NCI-H2227 treated with DMSO at 0.1 percent for 48 hours (cell line): ENCODE measurements at places on chromosomes 2 and 18.

DNA sequence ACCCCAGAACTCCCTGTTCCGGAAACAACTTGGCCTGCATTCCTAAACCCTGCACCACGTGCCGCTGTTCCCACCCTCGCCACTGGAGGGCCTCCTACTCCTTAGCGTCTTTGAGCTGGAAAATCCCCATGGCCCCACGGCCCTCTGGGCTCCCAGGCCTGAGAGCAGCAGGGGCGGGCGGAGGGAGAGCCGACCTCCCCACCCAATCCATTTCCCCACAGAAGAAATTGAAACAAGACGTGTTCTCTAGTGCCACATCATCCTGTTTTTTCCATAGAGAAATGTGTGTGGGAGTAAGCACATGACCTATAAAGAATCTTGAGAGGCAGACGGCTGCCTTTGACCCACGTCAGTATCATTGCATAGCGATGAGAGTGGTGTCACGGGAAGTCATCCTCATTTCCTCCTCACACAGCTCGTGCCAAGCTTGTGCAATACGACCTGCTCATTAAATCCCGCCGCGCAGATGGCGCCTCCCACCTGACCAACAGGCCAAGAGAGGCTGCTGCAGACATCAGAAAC lies 79.2 kb downstream of the LAMA1 start:
- no peak for DNase-seq

- DNase-seq, result no peak
These were observed 337.5 kb downstream of the GULP1 start for GRCh38 chr2:188628989-188629752.

- no peak for DNase-seq
These were observed 58.7 kb downstream of the C18orf54 start for GRCh38 chr18:54416436-54416835.

DNA sequence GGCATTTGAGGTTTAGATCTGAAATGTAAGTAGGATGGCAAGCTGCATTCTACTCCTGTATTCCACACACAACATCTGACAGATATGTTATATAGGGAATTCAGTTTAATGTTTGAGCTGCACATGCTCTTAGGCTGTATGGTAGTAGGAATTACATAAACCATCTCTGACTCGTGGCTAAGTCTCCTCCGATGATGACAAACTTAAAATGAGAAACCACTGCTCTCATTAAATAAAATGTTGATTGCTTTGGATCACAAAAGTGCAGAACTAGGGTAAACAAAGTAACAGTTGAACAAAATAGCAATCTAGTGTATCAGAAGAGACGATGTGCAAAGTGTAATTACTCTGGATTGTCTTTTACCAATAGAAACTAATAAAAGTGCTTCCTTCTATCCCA lies 50.1 kb upstream of the WDR75 start:
- no peak for DNase-seq

GRCh38 chr18:78411539-78411938 lies 568.1 kb upstream of the SALL3 start:
- DNase-seq, result no peak

GRCh38 chr2:99640635-99641151 lies 150.9 kb upstream of the REV1 start:
- no peak for DNase-seq

DNA sequence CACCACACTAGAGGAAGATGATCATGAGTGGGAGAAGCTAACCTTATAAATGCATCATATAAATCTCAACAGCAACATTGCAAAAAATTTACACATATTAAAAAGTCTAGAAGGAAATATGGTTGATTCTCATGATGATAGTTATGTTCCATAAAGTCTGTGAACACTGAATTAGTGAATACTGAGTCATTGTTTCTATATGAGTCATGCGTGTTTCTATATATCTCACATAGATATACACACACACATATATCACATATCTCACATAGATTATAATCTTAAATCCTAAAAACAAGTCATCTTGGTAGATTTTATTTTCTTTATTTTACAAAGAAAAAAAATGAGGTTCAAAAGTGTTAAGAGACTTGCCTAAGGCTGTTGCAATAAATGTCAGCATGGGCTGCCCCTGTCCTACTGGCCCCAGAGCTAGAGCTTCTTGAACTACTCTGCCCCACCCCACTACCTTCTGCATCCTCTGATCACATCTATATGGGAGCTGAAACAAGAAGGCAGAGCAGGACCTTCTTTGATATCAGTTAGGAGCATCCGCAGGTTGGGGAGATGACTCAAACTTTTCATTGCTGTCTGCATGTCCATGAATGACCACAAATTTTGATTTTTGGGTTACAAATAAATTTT lies 81.8 kb upstream of the ADAM23 start:
- DNase-seq, result no peak

- no peak for DNase-seq
These were observed 266.0 kb downstream of the ALPK2 start for GRCh38 chr18:58362829-58363271.

- DNase-seq, result no peak
These were observed 62.2 kb downstream of the PPP4R1 start for GRCh38 chr18:9552191-9552590.

DNA sequence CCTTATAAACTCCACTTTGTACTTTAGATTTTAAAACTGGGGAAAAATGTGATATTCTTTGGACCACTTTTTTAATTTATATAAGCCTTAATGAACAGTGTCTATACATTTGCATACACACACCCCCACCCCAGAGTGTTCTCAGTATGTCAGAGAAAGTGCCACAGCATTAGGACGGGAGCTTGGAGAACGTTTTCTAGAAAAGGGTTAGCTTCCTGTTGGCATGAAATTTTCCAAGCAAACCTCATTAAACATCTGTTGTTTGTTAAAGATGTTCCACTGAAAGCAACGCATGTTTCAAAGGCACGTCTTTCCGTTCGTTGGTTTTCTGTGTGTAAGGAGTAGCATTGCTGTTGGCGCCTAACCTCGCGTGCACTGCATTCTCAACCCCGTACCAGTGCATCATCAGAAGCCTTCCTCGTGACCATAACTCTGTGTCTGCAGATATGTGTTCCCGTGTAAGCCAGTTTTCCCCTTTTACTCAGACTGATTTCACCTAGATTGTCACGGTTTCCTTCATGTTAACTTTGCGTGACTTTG lies 228.5 kb downstream of the ALPK2 start:
- no peak for DNase-seq

- DNase-seq, result no peak
These were observed 71.5 kb downstream of the SNTG2 start for GRCh38 chr2:1022178-1022577.

DNA sequence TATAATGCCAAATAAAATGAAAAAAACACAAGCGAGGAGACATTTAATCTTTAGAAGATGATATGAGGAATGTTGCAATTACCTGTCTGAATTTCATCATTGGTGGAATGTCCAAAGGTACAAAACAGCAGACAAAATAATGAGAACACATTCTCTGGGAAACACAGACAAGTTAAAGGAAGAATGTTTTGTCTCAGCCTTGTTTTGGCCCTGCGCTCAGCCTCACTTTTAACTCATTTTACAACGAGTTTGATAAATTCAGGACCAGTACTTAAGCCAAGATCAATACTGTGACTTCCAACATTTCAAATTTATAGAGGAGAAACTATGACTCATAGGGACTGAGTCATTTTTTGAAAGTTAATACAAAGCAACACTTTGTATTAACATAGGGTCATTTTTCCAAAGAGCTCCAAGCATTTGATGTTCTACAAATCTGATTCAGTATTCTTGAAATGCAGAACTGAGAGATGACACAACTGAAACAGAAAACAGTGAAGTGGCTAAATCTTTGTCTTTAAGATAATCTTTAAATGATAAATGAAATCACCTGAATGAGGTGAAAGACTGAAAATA lies 833.2 kb upstream of the CHAC2 start:
- no peak for DNase-seq

GRCh38 chr2:144606466-144607095 lies 86.7 kb upstream of the ZEB2 start:
- no peak for DNase-seq

DNA sequence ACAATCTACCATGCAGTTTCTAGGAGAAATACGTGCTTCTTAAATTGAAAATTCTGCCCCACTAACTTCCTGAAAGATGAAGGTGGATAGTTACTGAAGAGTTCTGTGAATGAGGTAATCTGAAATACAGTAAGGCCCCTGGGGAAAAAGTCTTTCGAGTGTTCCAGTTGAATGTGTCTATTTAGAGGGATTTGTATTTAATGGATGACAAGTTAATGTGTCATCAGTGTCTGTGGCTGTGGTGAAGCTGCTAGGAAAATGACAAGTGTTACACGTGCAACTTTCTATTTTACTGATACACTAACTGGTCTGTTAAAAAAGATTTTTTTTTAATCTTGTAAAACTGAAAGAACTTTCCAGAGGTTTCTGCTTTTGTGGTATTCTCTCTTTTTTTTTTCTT lies 384.6 kb downstream of the STK39 start:
- no peak for DNase-seq

- DNase-seq, result no peak
These were observed 54.8 kb downstream of the NBAS start for GRCh38 chr2:15506229-15506819.

- no peak for DNase-seq
These were observed at the start of gene SP140 for GRCh38 chr2:230225486-230225885. TSS of gene SP140 (plus strand) at chr2:230225736. CDS start at chr2:230225845, 109 bp downstream.

- no peak for DNase-seq
These were observed 19.5 kb upstream of the ASXL3 start for GRCh38 chr18:33558529-33558928.

DNA sequence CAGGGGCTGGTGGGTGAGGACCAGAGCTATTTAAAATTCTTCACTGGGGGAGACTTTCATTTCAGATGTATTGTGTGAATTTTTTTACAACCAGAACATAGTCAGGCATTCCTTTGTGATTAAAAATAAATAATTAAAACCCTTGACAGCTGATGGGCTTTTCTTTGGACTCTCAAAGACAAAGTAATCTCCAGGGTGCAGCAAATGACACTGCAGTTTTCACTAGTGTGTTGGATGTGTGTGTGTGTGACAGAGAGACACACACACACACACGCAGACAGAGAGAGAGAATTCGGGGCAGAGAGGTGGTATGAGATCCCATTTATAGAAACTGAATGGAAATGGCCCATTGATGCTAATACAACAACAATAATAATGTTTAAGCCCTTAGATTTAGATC lies 10.3 kb upstream of the GALNT14 start:
- DNase-seq, result no peak

DNA sequence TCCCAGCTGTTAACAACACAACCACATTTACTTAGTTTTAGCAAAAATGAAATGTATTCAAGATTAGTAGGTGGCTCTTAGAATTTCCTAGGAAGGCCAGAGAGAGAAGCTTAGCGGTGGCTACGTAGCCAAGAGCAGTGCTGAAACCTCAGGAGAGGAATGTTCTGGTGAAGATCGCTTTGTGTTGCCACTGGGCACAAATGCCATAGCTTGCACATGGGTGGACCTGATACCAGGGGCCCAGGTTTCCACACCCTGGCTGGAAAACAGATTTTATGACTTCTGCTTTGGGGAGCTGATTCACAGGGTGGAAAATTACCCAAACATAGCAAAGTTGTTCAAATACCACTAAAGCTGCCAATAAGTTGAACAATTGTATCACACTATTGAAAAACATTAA lies 43.4 kb downstream of the THUMPD2 start:
- DNase-seq, result no peak
